Right ventricle myocardium inferior (tissue), 1 donor: ENCODE measurements at places on chromosomes 1 and 21. TPM values are rescaled to one million over a fixed set of nuclear protein-coding genes. Genes with fewer than 3 reads are reported as not detected.

The OR2M3 gene
- not detected for total RNA-seq

The NBPF20 gene
- 0.57 TPM for total RNA-seq

- no peak for DNase-seq
Observed at GRCh38 chr1:34213956-34214355, 37.2 kb downstream of the C1orf94 start.

GRCh38 chr1:55041613-55042012 is 2.3 kb downstream of the PCSK9 start:
- no peak for DNase-seq

- DNase-seq: no peak
Observed at GRCh38 chr1:20367116-20367585, 76.5 kb downstream of the VWA5B1 start.
